PC-9 (cell line): ENCODE measurements at places on chromosomes 3 and 15. TPM values are rescaled to one million over a fixed set of nuclear protein-coding genes. Genes with fewer than 3 reads are reported as not detected.

ADCY5 gene
- 0.24 TPM in 1 of 2 replicates, not detected in the other for total RNA-seq

- no peak overlapping the region for H3K27ac ChIP-seq
- no peak for DNase-seq
- no peaks in the 10 kb centered on the region for H3K27me3 ChIP-seq
- no peak overlapping the region for H3K4me3 ChIP-seq
- no peaks in the 10 kb centered on the region for H3K36me3 ChIP-seq
These were observed 29.4 kb downstream of the NR2F2 start for GRCh38 chr15:96359616-96360521.

RASGRF1 gene
- total RNA-seq = 2.3 and 6.0 TPM in 2 replicates

DNA sequence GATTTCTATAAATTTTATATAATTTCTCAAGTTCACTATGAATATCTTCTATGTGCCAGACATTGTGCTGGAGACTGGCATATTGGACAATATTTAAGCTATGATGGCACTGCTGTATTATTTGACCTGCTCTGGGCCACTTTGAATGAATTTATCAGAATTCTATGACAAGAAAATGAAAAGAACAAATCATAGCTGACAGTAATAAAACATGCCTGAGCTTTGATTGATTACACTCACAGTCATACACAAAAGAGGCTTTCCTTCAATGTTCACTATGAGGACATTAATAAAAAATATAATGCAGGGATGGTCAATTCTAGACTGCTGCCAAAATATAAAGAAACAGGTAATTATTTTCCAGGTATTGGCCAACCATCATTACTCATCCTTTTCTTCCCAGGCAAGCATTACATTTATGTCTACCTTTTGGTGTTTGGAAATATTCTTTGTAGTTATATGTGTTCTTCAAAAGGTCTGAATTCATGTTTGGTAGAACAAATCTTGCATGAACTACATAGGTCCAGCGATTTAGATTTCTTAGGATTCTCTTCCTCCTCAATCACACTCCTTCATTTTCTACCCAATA lies 81.0 kb upstream of the ALCAM start:
- H3K27me3 ChIP-seq = no peaks in the 10 kb centered on the region
- DNase-seq = no peak
- no peak overlapping the region for H3K27ac ChIP-seq
- H3K4me3 ChIP-seq = no peak overlapping the region
- H3K4me1 ChIP-seq = no peaks in the 10 kb centered on the region

DNA sequence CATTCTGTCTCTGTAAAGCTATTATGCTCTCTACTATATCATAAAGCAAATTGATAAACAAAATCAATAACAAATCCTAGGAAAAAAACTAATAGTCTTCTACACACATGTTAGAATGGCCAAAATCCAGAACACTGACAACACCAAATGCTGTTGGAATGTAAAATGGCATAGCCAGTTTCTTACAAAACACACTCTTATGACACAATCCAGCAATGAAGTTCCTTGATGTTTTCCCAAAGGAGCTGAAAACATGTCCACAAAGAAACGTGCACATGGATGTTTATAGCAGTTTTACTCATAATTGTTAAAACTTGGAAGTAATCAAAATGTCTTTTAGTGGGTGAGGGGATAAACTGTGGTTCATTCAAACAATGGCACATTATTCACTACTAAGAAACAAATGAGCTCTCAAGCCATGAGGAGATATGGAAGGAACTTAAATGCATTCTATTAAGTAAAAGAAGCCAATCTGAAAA lies 32.7 kb downstream of the CADM2 start:
- no peaks in the 10 kb centered on the region for H3K4me1 ChIP-seq
- no peak overlapping the region for H3K27ac ChIP-seq
- DNase-seq = no peak
- no peaks in the 10 kb centered on the region for H3K27me3 ChIP-seq

- no peaks in the 10 kb centered on the region for H3K36me3 ChIP-seq
- H3K4me1 ChIP-seq = peaks cover 8% of the 10 kb centered on the region
- no peak overlapping the region for H3K4me3 ChIP-seq
- H3K27me3 ChIP-seq = no peaks in the 10 kb centered on the region
These were observed 2.1 kb upstream of the GNAT1 start for GRCh38 chr3:50189274-50189673.

DNA sequence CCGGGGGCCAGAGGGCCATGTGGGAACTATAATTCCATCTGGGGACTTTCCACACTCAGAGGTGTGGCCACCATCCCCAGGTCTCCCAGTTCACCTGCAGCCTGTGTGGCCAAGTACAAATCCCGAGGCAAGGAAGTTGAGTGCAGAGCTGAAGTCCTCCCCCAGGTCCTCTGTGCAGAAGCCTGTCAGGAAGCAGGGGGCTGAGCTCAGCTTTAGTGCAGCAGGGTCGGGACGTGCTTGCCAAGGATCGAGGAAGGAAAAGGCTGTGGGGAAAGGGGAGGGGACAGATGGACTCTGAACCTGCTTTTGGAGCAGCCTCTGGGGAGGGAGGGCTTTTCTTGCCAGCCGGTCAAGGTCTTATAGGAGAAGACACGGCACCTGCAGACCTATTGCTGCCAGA lies 67.7 kb downstream of the CHRNA7 start:
- no peaks in the 10 kb centered on the region for H3K4me1 ChIP-seq
- H3K27ac ChIP-seq = no peak overlapping the region
- no peaks in the 10 kb centered on the region for H3K36me3 ChIP-seq
